ENCODE measurements at places on chromosomes 16 and 17.

GRCh38 chr17:9021992-9022572 lies 772 bp downstream of the NTN1 start:
- peak; percentile 30 for DNase-seq

- peak; percentile 3 for DNase-seq
Observed at GRCh38 chr17:77600346-77600745, 358.2 kb upstream of the TNRC6C start.

GRCh38 chr17:4710693-4711634 lies 532 bp downstream of the ARRB2 start:
- DNase-seq: peak; percentile 66

GRCh38 chr16:67653789-67654402 lies 6.2 kb downstream of the ACD start:
- no peak for DNase-seq

- no peak for DNase-seq
Observed at GRCh38 chr17:77503293-77503655, 362.5 kb downstream of the SEC14L1 start.

DNA sequence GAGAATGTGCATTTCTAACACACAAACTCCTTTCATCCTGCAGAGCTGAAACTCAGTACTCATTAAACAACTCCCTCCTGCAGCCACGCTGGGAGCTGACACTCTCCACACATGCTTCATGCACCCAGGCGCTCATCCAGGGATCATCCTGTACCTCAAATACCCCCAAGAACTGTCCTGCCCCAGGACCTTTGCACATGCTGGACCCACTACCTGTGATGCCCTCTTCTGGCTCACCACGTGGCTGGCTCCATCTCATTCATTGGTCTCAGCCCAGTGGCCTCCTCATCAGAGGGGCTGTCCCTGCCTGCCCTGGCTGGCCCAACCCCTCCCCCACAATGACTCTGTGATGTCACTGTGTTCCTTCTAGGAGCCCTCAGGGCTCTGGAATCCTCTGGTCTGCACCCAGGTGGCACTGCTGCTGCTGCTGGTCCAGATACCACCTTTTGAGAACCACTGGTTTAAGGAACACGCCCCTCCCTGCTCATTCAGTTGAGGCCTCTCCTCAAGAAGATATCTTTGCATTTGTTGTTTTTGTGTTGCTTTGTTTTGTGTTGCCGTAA lies 160.9 kb upstream of the FOXF1 start:
- no peak for DNase-seq

DNA sequence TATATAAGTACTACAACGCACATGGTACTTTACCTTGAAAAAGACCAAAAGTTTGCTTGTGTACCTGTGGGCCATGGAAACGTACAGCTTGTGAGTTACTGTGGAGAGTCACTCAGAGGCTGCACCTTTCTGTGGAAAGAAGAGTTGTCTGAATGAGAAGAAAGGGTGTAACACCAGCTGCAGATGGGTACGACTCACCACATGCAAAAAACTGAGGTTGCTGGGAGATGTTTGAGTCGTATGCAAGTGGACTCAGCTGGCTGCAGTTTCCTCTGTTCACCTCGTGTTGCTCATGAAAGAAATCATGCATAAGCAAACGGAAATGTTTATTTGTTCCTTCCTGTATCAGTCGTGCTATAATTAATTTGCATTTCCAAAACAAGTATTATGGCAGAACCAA lies 22.4 kb upstream of the DYNLRB2 start:
- no peak for DNase-seq

GRCh38 chr16:65757064-65757463 lies 609.4 kb upstream of the CDH5 start:
- DNase-seq: no peak

DNA sequence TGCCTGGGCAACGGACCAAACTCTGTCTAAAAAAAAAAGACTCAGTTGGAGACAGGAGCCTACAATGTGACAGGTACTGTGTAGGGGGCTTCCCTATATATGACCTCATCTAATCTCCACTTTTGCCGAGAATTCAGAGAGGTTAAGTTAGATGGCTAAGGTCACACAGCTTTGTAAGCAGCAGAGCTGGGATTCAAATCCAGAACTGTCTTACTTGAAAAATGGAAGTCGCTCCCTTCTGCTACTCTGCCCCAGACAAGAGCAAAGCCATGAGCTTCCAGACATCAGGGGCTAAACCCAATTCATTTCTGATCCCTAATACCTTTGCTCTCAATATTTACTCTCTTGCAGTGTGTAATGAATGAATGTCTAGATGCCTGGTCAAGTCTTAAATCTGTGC lies 41.5 kb upstream of the ABCC12 start:
- DNase-seq: no peak

DNA sequence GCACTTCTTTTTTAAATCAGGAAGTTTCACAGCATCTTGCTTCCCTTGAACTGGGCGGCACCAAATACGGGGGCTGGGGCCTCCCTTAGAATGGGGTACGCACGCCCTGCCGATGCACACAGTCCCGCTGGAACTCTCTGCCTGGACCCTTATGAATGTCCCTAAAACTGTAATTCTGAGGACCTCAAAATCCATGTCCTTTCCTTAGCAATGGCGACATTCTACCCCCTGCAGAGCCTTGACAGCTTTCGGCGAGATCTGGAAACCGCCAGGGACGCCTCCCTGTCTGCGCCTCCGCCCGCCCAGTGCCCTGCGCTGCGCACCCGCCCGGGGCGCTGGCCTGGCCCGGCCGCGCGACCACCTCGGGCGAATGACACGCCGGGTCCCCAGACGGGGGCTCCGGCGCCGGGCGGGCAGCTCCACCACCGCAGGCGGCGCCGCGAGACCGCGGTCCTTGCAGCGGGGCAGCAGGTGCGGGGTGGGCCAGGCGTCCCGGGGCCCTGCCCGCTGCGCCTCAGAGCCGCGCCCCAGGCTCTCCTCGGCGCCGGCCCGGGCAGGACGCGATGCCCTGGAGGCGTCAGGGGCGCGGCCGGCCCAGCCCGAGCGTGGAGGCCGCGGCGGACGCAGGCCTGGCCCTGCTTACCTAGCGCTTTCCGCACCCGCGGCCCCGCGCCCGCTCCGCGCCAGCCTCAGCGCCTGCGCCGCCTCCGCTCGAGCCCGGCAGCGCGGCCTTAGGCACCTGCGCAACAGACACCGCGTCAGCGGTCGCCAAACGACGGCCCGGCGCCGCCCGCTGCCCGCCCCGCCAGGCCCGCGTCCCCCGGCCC lies 548 bp downstream of the HAGH start:
- peak; percentile 50 for DNase-seq
